Activated CD8-positive, alpha-beta memory T cell treated with anti-CD3 and anti-CD28 coated beads for 4 hours (primary cell): ENCODE measurements at places on chromosomes 13 and 19.

GRCh38 chr19:8097681-8098567 is 45.4 kb downstream of the CCL25 start:
- DNase-seq: no peak

GRCh38 chr19:51466723-51467122 is 8.5 kb upstream of the SIGLEC8 start:
- DNase-seq: no peak

- DNase-seq: no peak
These were observed 19.6 kb downstream of the C13orf46 start for GRCh38 chr13:113954046-113954835.

DNA sequence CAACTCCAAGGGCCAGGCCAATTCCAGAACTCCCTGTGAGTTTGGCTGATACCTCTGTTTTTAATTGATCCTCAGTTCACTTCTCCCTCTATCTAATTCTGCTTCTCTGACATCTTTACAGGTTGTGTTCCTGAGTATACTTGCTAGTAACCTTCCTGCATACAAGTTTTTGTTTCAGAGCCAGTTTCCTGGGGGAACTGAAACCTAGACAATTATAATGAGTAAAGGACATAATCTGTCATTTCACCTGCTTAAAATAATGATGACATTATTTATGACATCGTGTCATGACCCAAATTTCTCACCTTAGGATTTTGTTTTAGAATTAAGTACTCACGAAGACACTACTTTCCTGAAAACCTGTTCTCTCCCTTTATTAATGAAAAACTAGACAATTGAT is 12.5 kb upstream of the MYCBP2 start:
- no peak for DNase-seq

GRCh38 chr13:24237356-24237755 is 72.0 kb upstream of the C1QTNF9 start:
- no peak for DNase-seq

GRCh38 chr13:32173881-32174280 is 141.3 kb downstream of the ZAR1L start:
- no peak for DNase-seq

- no peak for DNase-seq
These were observed 64.3 kb downstream of the ZNF66 start for GRCh38 chr19:20840371-20840770.

GRCh38 chr19:11552666-11553372 is 6.2 kb downstream of the ELOF1 start:
- DNase-seq: no peak

- no peak for DNase-seq
These were observed 188.3 kb downstream of the KLF12 start for GRCh38 chr13:73945871-73946270.

DNA sequence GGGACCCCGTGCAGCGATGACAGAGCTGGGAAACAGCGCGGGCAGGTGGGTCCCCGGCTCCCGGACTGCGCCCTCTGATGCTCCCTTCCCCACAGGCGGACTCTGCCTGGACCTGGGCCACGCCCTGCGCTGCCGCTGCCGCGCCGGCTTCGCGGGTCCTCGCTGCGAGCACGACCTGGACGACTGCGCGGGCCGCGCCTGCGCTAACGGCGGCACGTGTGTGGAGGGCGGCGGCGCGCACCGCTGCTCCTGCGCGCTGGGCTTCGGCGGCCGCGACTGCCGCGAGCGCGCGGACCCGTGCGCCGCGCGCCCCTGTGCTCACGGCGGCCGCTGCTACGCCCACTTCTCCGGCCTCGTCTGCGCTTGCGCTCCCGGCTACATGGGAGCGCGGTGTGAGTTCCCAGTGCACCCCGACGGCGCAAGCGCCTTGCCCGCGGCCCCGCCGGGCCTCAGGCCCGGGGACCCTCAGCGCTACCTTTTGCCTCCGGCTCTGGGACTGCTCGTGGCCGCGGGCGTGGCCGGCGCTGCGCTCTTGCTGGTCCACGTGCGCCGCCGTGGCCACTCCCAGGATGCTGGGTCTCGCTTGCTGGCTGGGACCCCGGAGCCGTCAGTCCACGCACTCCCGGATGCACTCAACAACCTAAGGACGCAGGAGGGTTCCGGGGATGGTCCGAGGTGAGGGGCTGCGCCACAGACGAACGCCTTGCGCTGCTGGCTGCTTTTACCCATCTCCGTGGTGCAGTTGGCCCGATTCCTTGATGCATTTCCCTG is 7.8 kb upstream of the SELENOV start:
- no peak for DNase-seq

- no peak for DNase-seq
These were observed 525.3 kb downstream of the KLF12 start for GRCh38 chr13:73608711-73609485.

GRCh38 chr19:19224852-19225494 is 13.2 kb downstream of the NCAN start:
- peak; percentile 54 for DNase-seq

DNA sequence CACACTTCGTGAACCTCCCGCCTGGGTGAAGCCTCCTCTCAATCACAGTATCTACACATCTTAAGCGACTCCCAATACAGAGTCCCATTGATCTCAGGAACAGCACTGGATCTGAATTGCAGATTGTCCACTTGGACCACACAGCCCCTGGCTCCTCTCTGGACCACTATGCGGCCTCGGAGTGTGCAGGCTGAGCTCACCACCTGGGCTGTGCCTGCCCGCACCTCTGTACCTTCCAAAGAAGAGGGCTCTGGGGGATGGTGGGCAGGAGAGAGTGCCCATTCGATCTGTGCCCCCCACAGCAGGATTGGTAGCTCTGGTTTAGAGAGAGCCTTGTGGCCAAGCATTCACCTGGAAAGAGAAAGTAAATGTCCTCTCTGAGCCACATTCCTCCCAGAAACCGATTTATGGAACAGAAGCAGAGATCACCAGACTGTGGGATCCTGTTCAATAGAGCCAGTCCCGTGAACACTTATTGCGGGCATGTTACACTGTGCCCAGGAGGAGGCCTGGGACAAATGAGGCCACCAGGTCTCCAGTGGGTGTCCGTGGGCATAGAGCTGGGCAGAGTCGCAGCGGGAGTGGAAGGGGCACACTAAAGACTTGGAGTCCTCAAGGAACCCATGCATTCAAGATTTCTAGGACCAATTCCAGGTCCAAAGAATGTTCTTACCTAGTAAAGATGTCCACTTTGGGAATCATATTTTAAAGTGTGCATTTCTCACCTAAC is 141.6 kb upstream of the SOX1 start:
- no peak for DNase-seq

DNA sequence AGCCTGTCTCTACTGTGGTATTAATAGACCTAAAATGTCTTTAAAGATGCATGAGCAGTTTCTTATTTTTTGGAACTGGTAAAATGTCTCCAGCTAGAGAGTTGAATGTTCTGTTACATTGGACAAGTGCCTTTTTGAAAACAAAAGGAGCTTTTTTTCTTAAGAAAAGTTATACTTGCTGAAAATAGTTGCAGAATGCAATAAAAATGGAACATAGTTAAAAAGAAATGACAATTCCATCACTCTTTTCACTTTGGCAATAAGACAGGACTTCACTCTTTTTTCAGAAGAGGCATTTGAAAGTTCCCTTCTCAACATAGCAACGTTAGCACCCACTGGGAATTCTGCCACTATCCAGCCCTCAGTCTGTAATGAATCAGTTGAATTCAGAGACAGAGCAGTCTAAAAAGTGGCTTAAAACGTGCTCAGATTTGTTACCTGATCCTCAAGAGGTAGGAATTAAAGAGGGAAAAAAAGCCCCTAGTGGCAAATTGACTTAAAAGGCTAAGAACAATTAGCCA is 10.1 kb downstream of the RGCC start:
- no peak for DNase-seq

DNA sequence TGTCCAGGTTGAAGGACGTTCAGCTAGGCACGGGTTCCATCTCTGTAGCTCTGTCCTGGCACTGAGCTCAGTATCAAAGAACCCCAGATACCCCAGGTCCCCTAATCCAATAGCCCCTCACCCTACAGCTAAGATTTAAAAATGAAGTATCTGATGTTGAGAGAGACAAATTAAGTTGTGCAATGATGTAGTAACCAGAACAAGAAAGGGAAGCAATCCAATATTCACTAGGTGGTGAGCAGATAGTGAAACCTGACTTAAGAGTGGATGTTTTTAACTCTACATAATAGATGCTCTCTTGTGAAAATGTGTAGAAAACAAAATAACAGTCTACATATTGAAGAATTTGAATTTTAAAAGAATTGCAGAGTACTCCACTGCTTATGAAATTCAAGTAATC is 1.8 kb downstream of the ACOD1 start:
- no peak for DNase-seq

GRCh38 chr13:109425821-109426689 is 360.3 kb downstream of the IRS2 start:
- DNase-seq: no peak

- no peak for DNase-seq
These were observed 6.9 kb downstream of the B3GNT8 start for GRCh38 chr19:41420101-41420880.

DNA sequence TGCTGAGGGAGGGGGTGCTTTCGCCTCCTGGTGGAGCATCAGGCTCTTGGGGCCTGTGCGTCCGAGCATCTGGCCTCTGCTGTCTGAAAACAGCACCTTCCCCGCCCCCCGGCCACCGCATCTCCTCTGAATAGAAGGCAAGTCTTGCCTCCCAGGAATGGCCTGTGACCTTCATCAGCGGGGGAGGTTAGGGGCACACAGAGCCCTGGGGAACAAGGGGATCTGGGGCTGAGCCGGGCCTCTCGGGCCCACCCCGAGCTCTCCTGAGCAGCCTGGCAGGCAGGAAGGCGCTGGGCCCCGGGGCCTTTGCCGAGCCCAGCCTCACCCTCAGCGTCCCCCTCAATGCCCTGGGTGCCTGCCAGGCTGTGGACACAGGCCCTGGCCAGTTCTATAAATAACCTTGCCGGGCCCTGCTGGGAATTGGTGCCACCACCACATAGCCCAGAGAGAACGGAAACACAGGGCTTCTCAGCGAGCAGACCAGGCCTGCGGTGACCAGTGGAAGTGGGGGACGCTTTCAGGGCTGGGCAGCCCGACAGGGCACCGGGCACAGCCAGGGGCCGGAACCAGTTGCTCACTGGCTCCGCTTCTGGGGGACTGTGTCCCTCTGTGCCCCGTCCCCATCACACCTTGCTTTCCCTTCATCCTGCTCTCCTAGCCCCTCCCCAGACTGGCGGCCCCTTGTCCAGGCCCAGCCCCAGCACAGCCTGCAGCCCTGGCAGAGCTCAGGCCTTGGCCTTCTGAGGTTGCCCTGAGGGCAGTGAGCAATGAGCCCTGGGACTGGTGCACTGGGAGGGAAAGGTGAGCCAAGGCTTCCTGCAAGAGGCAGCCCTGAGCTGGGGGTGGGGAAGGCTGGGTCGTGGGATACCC is 9.5 kb downstream of the STK11 start:
- DNase-seq: no peak

DNA sequence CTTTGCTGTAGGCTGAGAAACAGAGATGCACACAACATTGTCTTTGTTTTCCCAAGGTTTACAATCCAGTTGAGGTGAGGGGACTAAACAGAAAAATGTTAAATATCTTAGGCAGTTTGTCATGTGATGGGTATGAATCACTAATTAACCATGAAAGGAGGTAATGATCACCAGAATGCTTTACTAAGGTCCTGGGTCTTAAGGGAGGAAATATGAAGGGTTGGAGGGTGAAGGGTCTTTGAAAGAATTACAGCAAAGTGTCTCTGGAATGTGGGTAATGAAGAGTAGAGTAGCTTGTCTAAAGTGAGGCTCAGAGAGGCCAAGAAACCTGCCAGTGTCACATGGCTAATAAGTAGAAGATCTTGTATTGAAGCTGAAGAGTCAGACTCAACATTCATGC is 19.0 kb downstream of the BIVM start:
- DNase-seq: no peak

DNA sequence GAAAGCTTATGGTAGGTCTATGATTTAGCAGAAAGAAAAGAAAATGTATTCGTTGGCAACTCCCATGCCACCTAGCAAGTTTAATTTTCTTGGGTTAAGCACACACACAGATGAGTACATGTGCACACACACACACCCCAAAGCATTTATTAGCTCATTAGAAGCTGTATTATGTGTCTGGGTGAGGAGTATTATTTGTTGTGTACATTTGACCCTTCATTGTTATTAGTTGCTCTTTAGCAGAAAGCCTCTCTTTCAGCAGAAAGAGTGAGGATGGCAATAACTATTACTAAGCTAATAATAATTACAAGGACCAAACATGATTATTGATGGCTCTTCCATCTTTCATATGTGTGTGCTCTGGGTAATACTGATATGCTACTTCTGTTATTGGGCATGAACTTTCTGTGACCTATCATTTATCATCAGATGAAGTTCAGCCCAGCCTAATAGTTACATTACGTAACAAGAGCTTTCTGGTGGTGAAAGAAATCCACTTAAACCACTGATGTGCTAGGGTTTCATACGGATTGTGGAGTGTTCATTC is 177.4 kb upstream of the OBI1 start:
- DNase-seq: no peak

DNA sequence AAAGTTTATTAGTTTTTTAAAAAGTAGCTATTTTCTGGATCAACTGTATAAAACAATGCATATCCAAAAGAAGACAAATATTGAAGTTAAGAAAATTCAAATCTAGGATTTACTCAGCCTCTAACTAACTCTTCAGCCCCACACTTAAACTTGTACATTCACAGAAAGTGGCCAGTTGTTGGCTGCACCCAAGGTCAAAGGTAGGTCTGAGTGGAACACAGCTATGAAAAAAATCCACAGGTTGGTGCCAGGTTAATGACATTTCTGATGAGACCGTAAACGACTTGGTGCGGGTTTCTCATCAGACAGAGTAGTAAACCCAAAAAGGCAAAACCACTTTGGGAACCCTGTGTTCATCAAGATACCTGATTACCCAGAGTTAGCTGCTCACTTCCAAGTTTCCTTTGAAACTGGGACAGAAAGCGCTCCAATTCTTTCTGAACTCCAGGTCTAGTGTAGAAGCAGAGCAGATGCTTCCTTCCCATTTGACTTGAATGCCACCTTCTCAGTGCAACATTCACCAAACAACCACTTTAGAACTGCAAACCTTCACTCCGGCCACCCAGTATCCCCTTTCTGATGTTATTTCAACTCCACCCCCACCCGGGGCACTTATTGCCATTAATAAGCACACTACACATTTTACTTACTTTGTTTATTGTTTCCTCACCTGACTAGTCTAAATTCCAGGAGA is 208.3 kb upstream of the STARD13 start:
- DNase-seq: no peak

DNA sequence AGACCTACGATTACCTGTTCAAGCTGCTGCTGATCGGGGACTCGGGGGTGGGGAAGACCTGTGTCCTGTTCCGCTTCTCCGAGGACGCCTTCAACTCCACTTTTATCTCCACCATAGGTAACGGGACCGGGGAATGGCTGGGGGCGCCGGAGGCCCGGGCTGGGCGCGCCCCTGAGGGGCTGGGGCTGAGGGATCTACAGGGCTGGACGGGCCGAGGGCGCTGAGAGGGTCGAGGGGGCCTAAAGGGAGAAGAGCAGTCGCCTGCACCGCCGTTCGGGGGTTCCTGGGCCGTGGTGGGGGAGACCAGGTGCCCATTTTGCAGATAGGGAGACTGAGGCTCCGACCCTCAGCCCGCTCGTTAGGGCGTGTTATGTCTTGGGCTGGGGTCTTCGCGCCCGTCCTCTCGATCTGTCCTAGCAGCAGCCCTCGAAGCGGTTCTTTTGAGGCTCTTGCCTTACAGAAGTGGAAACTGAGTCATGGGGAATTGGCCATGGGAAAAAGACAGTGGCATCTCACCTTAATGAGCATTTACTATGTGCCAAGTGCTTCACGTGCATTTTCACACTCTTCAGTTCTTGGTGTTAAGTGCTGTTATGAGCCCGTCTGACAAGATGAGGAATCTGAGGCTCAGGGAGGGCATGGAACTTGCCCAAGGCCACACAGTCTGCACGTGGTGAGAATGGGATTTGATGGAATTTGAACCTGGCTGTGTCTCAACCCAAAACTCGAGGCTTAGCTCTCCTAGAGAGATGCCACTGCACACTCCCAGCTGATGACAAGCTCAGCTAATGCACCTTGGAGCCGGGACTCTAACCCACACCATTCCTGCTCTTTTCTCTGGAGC is 442 bp downstream of the RAB8A start:
- DNase-seq: no peak
